Colonic mucosa (tissue), 4 donors: ENCODE measurements at places on chromosomes 12 and 14. TPM values are rescaled to one million over a fixed set of nuclear protein-coding genes. Genes with fewer than 3 reads are reported as not detected.

- DNase-seq = no peak
These were observed 29.6 kb upstream of the BICDL1 start for GRCh38 chr12:119959435-119959834.

GRCh38 chr14:36738269-36738668, 76.6 kb downstream of the PAX9 start:
- DNase-seq = no peak

The RNU4-1 gene
- 1,555 TPM for total RNA-seq

DNA sequence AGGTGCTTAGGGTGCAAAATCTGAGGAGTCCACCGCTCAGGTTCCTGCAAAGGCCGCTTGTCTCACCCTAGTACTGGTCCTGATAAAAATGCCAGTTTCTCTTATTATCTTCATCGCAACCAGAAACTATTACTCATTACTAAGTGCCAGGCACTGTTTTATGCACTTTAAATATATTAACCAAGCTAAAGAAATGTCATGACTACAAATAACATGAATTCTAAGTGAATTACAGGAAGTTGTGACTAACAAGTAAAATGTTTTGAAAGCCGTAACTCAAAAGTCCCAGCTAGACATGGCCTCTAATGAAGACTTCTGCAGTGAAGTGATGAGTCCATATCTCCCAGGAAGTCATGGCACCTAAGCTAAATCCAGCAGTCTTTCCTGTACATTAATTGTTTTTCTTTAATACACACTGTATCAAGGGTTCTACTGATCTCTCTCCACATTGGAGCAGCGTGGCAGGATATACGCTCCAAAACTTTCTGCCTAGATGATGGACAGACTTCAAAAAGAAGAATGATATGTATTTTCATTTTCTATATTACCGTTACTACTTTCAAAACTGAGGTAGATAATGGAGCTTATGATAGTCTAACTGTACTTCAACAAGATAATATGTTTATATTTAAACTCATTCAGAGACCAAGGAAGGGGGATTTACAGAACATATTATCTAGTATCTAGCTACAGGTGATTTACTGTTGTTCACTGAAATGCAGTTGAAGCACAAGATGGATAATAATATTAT, 117.3 kb upstream of the ARID2 start:
- no peak for DNase-seq

DNA sequence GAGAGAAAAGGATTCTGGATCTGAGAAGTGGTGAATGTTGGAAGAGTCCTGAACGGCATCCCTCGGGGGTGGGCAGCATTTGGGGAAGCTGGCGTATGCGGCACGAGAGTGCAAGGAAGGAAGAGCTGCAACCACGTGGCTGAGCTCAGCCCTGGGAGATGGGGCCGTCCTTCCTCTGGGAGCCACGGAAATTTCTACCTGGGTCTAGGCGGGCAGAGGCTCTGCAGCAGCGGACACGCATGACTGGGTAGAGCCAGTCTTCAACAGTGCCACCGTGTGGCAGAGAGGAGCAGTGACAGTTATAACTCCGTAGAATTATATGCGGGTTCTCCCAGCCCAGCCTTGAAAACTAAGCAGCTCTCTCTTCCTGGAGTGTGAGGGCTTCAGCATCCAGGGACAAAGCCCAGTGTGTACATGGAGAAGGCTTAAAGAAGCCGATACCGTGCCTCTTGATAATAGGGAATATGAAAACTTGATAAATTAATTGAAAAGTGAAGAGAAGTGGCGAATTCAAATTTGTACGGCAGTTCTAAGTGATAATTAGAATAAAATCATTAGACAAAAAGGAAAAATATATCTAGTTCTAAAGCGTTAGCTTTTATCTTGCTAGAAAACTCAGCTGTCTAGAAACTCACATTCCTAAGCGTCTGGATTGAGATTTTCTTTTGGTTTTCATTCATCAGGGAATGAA, 82.9 kb upstream of the STXBP6 start:
- peak; percentile 65 for DNase-seq

The COX8C gene
- total RNA-seq = not detected

DNA sequence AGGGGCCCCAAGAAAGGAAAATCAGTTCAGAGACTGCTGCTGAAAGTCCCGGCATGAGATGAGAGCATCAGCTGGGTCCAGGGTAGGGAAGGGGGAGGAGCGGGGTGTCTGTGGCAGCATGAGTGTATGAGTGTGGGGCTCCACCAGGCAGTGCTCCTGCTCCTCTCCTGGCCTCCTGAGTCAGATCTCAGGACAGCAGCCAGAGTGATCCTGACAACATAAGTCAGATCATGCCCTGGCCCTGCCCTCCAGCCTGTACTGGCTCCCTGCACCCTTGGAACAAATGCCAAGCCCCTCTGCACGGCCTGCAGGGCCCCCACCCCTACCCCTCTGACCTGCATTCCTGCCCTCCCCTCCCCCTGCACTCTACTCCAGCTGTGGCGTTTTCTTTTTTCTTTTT, 24.2 kb upstream of the LRP1-AS start:
- DNase-seq = no peak

The SLC17A8 gene
- 0.91 TPM for total RNA-seq

DNA sequence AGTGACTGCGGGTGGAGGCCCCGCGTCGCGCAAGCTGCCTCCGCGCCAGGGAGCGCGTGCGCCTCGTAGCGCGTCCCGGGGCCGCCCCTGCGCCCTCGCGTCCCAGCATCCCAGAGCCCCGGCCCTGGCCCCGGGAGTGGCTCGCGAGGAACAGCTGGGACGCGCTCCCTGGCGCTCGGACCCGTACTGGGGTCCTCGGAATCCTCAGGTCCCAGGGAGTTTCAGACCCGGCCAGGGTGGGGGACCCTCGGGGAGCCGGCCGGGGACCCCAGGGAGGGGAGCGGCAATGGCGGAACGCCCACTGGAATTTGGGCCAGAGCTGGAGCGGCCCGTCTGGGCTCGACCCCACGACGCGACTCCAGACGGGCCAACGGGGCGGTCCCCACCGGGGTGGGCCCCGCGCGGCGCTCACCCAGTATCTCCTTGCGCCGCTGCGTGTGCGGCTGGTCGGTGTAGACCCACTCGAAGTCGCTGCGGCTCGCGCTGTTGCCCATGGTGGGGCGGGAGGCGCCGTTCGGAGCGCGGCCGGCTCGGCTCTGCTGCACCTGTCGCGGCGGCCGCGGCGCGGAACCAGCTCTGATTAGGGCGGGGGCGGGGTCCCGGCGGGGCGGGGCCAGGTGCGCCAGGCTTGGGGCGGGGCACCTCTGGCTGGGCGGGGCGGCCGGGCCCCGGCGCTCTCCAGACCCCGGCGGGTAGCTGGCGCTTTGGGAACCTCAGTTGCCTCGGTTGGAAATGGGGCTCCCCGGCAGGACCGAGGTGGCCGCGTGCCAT, at the start of gene DEGS2:
TSS of gene DEGS2 (minus strand) at position 552 of the 771 bp plus-strand sequence. CDS start at position 494, 58 bp downstream.
- DNase-seq = peak; percentile 79

The CCDC184 gene
- 0.53 TPM for total RNA-seq

GRCh38 chr12:122865268-122866231, 30.3 kb downstream of the HIP1R start:
- no peak for DNase-seq

The ERBB3 gene
- 206 TPM for total RNA-seq

DNA sequence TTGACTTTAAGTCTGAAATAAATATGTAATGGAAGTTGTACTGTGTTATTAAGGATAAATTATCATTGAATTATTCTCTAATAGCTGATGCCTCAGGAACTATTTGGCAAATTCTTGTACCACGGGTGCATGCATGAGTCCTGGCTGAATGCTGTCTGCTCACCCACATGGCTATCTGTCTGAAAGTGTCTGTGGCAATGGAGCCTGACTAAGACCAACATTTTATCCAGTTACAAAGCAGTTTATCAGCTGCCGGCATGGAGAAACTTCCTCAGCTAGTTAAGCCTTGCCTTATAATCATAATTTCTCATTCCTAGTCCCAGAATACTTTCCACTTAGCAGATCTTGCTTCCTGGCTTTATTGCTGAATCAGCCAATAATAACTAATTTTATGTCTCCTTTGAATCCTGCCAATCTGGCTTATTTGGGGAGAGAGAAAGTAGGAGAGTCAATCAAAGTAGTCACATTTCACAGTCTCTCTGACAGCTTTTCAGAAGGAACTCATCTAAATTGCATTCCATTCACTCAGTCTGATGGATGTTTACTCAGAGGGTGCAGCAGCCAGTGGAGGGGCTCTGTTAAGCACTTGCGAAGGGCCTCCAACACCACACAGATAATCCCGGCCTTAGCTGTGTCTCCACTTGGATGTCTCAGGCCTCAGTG, 280.6 kb upstream of the CLEC14A start:
- DNase-seq = no peak

- DNase-seq = no peak
These were observed 161.7 kb downstream of the CAND1 start for GRCh38 chr12:67430708-67431335.

DNA sequence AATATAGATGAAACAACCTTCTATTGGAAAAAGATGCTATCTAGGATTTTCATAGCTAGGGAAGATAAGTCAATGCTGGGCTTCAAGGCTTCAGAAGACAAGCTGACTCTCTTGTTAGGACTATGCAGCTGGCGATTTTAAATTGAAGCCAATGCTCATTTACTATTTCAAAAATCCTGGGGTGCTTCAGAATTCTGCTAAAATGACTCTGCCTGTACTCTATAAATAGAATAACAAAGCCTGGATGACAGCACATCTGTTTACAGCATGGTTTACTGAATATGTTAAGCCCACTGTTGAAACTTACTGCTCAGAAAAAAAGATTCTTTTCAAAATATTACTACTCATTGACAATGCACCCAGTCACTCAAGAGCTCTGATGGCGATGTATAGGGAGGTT, 155.1 kb downstream of the PIK3C2G start:
- no peak for DNase-seq

- peak; percentile 17 for DNase-seq
These were observed 81.4 kb upstream of the FERMT2 start for GRCh38 chr14:53032161-53032803.

DNA sequence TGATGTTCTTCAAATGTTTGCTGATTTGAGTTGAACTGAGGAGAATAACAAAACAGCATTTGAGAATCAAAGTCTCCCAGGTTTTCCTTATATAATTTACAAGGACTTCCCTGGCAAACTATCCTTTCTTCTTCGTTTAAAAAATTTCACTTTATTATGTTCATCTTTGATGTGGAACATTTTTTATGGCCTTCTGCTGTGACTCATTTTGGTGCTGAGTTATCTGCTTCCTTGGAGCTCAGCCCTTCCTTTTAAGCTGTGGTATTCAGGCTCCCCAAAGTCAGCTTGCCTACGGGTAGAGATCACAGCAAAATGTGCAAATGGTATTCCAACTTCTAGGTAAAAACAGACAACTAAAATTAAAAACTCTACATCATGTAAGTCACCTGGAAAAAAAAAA, 1.4 kb upstream of the ANO4 start:
- DNase-seq = no peak

- no peak for DNase-seq
These were observed 21.9 kb downstream of the WIF1 start for GRCh38 chr12:65099182-65099581.

- DNase-seq = peak; percentile 14
These were observed 8.1 kb downstream of the PRPF40B start for GRCh38 chr12:49631336-49631907.

GRCh38 chr12:30485230-30485890, 210.3 kb downstream of the IPO8 start:
- no peak for DNase-seq

GRCh38 chr12:46303039-46303666, 34.3 kb upstream of the SLC38A1 start:
- peak; percentile 53 for DNase-seq

- DNase-seq = peak; percentile 80
These were observed 473.0 kb downstream of the DPF3 start for GRCh38 chr14:72420749-72421474.

The GSC gene
- total RNA-seq = not detected

GRCh38 chr12:18899678-18900317, 161.9 kb downstream of the CAPZA3 start:
- DNase-seq = no peak
